NCI-H2171 (cell line): ENCODE measurements at places on chromosomes 11 and 22.

DNA sequence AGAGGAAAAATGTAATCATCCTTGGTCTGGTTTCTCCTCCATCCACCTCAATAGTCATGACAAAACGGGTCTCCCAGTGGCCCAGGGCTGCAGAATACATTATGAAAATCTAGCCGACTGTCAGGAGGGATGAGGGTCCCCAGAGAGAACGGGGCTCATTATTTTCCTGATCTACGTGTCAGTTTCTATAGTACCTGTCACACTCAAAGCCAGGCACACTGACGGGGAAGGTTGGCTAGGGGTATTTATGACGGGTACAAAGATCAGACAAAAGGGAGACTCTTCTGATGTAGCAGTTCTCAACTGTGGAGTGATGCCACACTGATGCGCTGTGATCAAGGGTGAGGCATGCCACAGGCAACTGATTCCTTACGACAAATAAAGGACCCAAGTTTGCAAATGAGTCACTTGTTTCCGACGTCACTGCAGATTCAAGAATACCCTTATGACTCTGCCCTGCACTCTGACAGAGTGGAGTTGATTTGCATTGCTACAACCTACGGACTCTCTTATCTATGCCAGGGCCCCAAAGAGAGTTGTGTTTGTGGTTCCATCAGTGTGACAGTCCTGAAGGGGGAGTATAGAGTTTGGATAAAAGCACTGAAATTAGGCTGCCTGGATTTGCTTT lies 188.2 kb upstream of the TBCEL start:
- no peak for DNase-seq

- no peak for DNase-seq
Observed at GRCh38 chr11:11588891-11589290, 32.9 kb downstream of the GALNT18 start.

- DNase-seq: peak; percentile 72
Observed at GRCh38 chr22:22061085-22062077, 78.8 kb upstream of the TOP3B start.

GRCh38 chr11:13329670-13330356 lies 52.2 kb downstream of the BMAL1 start:
- no peak for DNase-seq

- DNase-seq: no peak
Observed at GRCh38 chr11:118231461-118231860, 6.7 kb upstream of the JAML start.

GRCh38 chr11:128336203-128336602 lies 251.2 kb downstream of the ETS1 start:
- DNase-seq: no peak
